T-helper 1 cell (primary cell): ENCODE measurements at places on chromosomes 4 and X.

DNA sequence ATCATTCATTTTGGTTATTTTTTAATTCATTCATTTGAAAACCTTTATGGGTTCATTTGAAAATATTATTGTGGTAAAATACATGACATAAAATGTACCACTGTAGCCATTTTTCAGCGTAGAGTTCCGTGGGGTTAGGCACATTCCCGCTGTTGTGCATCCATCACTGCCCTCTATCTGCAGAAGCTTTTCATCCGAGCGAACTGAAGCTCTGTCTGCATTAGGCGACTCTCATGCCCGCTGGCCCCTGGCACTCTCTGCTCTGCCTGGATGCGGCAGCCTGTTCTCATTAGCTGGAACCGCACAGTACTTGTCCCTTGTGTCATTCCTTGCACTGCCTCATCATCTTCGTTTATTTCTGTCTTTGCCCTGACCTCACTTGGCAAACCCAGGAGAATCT is 17.5 kb downstream of the CFAP99 start:
- no peak for DNase-seq

DNA sequence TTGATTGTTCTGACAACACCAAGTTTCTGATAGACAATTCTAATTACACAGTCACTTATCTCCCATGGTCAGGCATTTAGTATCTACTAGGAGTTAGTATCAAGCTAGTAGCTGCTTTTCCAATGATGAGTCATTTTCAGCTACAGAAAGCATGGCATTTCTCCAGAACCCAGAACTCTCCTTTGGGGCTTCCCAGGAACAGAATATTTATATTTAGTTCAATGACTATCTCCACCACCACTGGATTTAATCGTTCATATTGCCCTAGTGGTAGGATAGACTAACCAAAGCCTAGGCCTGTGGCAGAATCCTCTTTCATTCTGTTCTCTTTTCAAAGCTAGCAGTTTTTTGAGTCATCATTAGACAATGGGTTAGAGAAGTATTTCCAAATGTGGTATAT is 569.4 kb downstream of the GABRG1 start:
- DNase-seq, result no peak

GRCh38 chr4:3634281-3634857 is 102.1 kb upstream of the LRPAP1 start:
- DNase-seq, result no peak

DNA sequence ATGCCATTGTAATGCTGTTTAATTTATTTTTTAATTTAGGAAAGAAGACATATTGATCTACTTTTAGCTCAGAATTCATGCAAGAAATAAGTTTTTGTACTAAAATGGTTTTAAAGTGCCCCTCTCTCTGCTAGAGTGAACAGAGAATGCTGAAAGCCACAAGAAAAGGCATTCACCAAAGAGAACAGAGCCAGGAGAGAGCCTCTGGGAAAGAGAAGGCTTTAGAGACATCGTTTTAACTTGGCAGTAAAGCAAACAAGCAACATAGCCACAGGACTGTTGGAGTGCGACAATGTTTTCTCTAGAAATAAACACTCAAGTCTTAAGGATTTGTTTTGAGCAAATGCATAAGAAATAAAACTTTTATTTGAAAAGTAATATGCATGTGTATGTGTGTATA is 484.1 kb upstream of the CPEB2 start:
- no peak for DNase-seq

DNA sequence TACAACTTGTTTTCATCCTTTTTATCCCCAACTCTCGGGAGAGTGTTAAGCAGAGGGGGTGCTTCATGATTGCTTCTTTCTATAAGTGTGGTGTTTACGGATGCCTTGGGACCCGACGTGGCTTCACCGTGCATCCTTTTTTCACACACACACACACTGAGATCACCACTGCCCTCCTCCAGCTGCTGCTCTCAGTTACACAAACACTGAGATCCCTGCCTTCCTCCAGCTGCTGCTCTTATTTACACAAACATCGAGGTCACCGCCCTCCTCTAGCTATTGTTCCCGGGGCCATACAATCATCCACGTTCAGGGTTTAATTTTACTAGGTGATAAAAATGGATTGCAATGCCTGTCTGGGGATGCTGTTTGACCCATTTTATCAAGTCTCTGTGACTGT is 155.4 kb upstream of the FAM9B start:
- DNase-seq, result no peak

GRCh38 chr4:38062088-38062775 is 102.0 kb downstream of the PTTG2 start:
- peak; percentile 73 for DNase-seq

DNA sequence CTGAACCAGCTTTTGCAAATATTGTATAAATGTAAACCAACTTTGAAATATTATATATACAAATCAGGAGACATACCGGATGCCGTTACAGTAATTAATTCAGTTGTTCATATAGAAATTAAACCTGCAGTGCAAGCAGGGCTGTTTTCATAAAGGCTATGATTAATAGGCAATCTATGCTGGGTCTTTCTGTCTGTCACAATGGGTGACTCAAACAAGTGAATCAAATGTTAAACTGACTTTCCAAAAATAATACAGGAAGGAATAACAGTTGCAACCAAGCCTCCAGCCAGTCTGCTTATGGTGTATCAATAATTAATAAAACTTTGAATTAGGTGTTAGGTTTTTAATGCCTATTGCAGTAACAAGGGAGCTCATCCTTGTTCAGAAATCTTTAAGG is 43.9 kb downstream of the GABRB1 start:
- DNase-seq, result no peak

DNA sequence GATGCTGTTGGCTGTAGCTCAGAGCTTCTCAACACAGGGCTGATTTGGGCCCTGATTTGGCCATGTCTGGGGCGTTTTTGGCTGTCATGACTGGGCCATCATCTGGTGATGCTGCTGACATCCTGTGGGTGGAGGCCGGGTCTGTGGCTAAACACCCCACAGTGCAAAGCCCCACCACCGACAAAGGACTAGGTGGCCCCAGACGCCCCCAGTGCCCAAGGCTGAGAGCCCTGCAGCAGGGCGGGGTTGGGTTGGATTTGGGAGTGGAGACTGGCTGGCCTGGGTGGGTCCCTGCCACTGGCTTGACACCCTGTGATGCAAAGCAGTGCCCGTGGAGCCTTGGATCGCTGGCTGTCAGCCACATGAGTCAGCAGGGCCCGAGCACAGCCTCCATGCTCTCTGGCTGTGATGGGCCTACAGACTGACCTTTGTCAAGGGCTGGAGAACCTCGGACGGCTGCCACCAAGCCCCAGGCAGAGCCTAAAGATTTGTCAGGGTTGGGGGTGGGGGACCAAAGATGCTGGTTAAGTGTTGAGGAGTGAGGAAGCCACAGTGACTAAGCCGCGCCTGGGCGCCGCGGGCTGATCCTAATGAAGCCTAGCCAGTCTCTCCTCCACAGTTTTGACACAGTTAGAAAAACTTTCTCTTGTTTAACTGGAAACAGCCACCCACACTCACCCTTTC is 28.3 kb downstream of the CYTL1 start:
- no peak for DNase-seq

DNA sequence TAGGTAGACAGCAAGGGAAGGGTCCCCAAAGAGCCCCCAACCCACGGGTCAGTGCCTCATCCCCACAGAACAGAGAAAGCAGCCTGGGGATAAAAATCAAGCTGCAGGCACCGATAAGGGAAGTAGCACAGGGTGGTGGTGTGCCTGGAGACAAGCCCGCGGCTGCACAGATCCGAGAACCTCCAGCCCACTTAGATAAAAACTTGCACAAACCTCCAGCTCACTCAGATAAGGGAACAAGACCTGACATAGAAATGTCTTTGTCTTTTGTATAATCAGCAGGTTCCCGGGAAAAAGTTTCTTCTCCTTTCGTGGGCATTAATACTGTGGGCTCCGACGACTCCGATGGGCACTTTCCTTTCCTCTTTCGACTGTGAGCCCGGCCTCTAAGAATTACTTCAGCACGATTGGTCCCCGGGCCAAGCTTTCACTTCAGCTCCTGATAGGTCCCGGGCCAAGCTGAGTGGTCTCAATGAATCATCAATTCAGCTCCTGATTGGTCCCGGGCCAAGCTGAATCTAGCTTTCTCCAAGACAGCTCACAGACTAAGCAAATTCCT is 32.4 kb downstream of the PRDX4 start:
- no peak for DNase-seq

GRCh38 chr4:84631573-84631972 is 48.6 kb downstream of the CDS1 start:
- DNase-seq, result no peak

- DNase-seq, result no peak
Measured at GRCh38 chr4:9735515-9735914, 45.9 kb upstream of the DRD5 start.

GRCh38 chrX:50626432-50626831 is 155.8 kb upstream of the DGKK start:
- no peak for DNase-seq

GRCh38 chrX:1244164-1245076 is 24.2 kb upstream of the CSF2RA start:
- DNase-seq, result no peak

- DNase-seq, result no peak
Measured at GRCh38 chrX:70553516-70553915, 108.9 kb downstream of the DLG3 start.

DNA sequence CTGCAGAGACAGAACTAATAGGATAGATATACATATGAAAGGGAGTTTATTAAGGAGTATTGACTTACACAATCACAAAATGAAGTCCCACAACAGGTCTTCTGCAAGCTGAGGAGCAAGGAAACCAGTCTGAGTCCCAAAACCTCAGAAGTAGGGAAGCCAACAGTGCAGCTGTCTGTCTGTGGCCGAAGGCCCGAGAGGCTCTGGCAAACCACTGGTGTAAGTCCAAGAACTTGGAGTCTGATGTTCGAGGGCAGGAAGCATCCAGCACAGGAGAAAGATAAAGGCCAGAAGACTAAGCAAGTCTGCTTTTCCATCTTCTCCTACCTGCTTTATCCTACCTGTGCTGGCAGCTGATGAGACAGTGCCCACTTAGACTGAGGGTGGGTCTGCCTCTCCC is 89.6 kb downstream of the MXRA5 start:
- DNase-seq, result no peak

GRCh38 chr4:93532234-93532633 is 296.3 kb upstream of the ATOH1 start:
- DNase-seq, result no peak

DNA sequence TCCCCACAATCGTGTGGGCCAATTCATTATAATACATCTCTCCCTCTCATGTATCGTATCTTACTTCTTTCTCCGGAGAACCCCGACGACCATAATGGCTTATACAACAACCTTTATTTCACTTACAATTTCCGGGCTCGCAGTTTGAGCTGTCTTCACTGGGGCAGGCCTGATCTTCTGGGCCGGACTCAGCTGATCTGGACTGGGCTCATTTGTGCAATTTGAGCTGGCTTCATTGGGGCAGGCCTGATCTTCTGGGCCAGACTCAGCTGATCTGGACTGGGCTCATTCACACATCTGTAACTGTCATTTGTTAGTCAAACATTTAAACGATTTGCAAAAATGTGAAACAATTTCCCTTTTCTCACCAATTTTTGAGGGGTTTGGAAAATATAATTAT is 171.5 kb upstream of the FRG1 start:
- DNase-seq, result no peak

- DNase-seq, result no peak
Measured at GRCh38 chrX:3711331-3711917, 2.0 kb downstream of the PRKX start.

- no peak for DNase-seq
Measured at GRCh38 chr4:83558059-83558653, 22.2 kb downstream of the GPAT3 start.

GRCh38 chrX:1389181-1389992 is 2.5 kb downstream of the SLC25A6 start:
- no peak for DNase-seq

GRCh38 chr4:128942607-128943006 is 133.1 kb downstream of the JADE1 start:
- no peak for DNase-seq
